ENCODE measurements at places on chromosomes 7 and 10. TPM values are rescaled to one million over a fixed set of nuclear protein-coding genes. Genes with fewer than 3 reads are reported as not detected.
A peak's percentile ranks its signal among the peaks of the same experiment; 100 is the strongest.

SFTPA1 gene
- total RNA-seq, result not detected

UNCX gene
- total RNA-seq, result 0.69 TPM

PNLIPRP1 gene
- not detected for total RNA-seq

SEMA3E gene
- total RNA-seq, result 11.8 TPM

OR13A1 gene
- not detected for total RNA-seq

DNA sequence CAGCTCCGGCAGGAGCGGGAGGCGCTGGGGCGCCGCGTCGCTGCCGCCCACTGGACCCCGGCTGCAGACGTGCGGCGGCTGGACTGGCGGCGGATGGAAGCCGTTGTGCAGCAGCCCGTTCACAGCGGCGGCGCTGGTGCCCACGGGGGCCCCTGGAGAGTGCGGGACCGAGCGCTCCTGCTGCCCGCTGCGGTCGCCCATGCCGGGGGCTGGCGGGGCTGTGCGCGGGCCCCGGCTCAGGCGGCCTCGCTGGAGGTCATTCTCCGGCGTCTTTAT is 413 bp downstream of the PANK1 start:
- peak; percentile 15 for DNase-seq
- no peaks in the 10 kb centered on the region for H3K27me3 ChIP-seq
- H3K4me1 ChIP-seq, result no peaks in the 10 kb centered on the region
- H3K36me3 ChIP-seq, result no peaks in the 10 kb centered on the region
- peak overlapping the region; percentile 80 for H3K4me3 ChIP-seq

- H3K27me3 ChIP-seq, result no peaks in the 10 kb centered on the region
- no peak overlapping the region for H3K27ac ChIP-seq
- H3K4me1 ChIP-seq, result no peaks in the 10 kb centered on the region
- no peak overlapping the region for H3K4me3 ChIP-seq
- no peaks in the 10 kb centered on the region for H3K36me3 ChIP-seq
These were observed 478.7 kb downstream of the GRM8 start for GRCh38 chr7:126774077-126774476.

DNA sequence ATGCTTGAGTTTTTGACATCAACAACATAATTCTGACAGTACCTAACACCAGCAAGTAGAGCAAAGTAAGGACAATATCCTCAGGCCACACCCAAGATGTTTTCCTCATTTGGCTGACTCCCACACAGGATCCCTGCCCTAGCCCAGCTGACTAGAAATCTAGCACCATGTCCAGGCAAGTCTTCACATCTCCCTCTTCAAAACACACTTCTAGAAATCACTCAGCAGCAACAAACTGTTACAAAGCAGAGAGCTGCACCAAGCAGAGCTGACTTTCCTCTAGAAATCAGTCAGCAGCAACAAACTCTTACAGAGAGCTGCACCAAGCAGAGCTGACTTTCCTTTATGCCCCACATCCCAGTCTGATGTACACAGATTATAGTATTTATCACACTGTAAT is 7.7 kb downstream of the TMEM168 start:
- H3K4me1 ChIP-seq, result no peaks in the 10 kb centered on the region
- H3K27me3 ChIP-seq, result no peaks in the 10 kb centered on the region
- H3K27ac ChIP-seq, result no peak overlapping the region

DNA sequence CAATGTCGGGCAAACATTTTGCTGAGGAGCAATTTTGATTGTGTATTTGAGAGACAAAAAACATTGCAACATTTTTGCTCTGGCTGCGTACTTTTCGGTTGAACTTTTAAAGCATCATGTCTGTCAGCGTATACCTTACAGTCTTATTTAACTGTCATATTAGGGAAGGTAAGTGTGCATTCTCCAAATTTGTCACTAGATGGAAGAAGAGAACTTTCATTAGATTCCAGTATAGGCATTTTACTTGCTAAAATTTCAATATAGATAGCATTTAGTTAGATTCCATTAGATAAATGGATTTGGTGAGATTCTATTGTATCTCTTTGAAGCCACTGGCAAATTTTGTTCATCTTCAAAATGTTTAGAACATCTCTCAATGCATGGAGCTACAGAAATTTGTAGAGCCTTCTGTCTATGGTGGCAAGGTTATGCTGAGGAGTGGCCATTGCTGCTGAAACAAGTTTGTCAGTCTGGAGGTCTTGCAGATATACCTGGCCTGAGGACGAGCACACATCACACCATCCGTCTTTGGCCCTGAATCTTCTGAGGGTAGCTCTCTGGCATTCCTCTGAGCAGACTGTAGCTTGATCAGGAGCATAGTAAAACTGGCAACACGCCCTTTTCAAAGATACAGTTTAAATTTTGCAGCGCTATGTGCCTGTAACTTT is 437.5 kb upstream of the MBL2 start:
- no peak overlapping the region for H3K27ac ChIP-seq
- H3K4me3 ChIP-seq, result no peak overlapping the region
- no peaks in the 10 kb centered on the region for H3K36me3 ChIP-seq

- peak; percentile 55 for DNase-seq
- peaks cover 11% of the 10 kb centered on the region for H3K4me1 ChIP-seq
- no peaks in the 10 kb centered on the region for H3K27me3 ChIP-seq
- no peak overlapping the region for H3K27ac ChIP-seq
These were observed 175.3 kb downstream of the JAZF1 start for GRCh38 chr7:28005075-28005846.

DNA sequence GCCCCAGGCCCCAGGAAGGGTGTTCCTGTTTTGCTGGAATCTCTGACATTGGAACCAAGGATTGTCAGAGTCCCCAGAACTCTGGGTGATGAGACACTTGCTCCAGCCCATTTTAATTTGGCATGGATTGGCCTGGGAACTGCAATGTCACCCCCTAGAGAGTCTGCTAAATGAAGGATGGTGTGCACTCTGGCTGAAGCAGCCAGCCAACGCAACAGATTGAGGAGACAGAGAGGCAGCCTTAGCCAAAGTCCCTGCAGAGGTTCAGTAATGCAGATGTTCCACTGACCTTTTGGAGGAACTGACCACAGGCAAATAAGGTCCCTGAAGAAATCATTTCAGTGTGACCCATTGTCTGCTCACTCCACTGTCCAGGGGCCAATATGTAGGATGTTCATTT is 13.4 kb downstream of the LRRC18 start:
- no peaks in the 10 kb centered on the region for H3K27me3 ChIP-seq
- H3K27ac ChIP-seq, result no peak overlapping the region
- DNase-seq, result no peak
- H3K36me3 ChIP-seq, result no peaks in the 10 kb centered on the region
- H3K4me3 ChIP-seq, result no peak overlapping the region

DNA sequence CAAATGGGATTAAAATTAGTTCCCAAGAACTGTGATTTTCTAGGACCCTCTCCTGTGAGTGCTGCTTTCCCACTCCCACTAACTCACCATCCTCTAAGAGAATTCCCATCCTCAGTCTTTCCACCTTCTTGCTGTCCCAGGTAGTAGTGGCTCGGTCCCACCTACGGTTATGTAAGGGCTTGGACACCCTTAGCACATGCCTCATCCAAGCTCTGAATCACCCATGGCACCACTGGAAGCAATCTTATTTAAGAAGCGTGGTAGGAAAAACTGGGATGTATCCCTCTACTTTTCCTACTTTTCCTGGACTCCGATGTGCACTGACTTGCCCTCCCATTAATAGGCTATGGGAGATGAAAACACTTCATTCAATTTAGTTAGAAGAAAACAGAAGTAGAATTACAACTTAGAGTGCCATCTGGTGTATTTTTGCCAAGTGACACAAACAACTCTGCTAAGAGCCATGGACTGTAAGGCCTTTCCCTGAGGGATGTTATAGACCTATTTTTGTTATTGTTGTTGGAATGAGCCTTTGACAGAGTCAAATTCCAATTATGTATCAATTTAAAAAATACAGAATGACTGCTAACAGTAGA is 13.7 kb upstream of the ANKRD22 start:
- H3K4me1 ChIP-seq, result no peaks in the 10 kb centered on the region
- DNase-seq, result peak; percentile 37
- H3K4me3 ChIP-seq, result no peak overlapping the region
- H3K36me3 ChIP-seq, result no peaks in the 10 kb centered on the region
